ENCODE measurements at places on chromosomes 13 and 19. TPM values are rescaled to one million over a fixed set of nuclear protein-coding genes. Genes with fewer than 3 reads are reported as not detected.

Gene THSD1
- total RNA-seq = 49.3 TPM

Gene AMER2
- not detected for total RNA-seq

Gene ALOX5AP
- total RNA-seq = 0.11 TPM

Gene GMIP
- total RNA-seq = 4.7 TPM

Gene ATP12A
- total RNA-seq = not detected

Gene KLK5
- total RNA-seq = not detected

Gene COMP
- total RNA-seq = not detected

Gene CARS2
- total RNA-seq = 32.5 TPM

Gene TMEM145
- total RNA-seq = not detected

Gene KIR3DL1
- not detected for total RNA-seq

Gene PRODH2
- not detected for total RNA-seq

Gene HIPK4
- under 0.01 TPM for total RNA-seq

Gene ZIK1
- 4.5 TPM for total RNA-seq

Gene KLK8
- not detected for total RNA-seq

Gene GZMM
- total RNA-seq = not detected

Gene TMEM91
- total RNA-seq = 4.9 TPM

Gene UFM1
- total RNA-seq = 56.0 TPM

Gene GNG8
- total RNA-seq = not detected

Gene TNFRSF19
- total RNA-seq = 0.22 TPM

Gene MKNK2
- 75.1 TPM for total RNA-seq

Gene MAN2B1
- total RNA-seq = 57.1 TPM

Gene SELENOV
- not detected for total RNA-seq

Gene FARP1
- 17.2 TPM for total RNA-seq

Gene MED25
- total RNA-seq = 12.6 TPM

Gene NAPA
- total RNA-seq = 59.6 TPM

Gene COLGALT1
- total RNA-seq = 37.9 TPM

Gene FUT3
- not detected for total RNA-seq

Gene IZUMO2
- total RNA-seq = not detected

Gene DAND5
- 0.34 TPM for total RNA-seq

Gene SULT2A1
- total RNA-seq = not detected

Gene TNFSF11
- total RNA-seq = not detected

Gene PGLYRP2
- total RNA-seq = not detected

Gene BRME1
- total RNA-seq = 0.22 TPM

Gene ZNF146
- 99.4 TPM for total RNA-seq

Gene FLT1
- total RNA-seq = 20.1 TPM

Gene KLF1
- 0.09 TPM for total RNA-seq

Gene KLHL1
- not detected for total RNA-seq

Gene RFX1
- total RNA-seq = 1.7 TPM

Gene PPP2R1A
- 96.3 TPM for total RNA-seq

Gene CYP2F1
- not detected for total RNA-seq

Gene ZNF99
- not detected for total RNA-seq

Gene MATK
- 0.34 TPM for total RNA-seq

Gene ZNF723
- not detected for total RNA-seq

Gene KLK1
- total RNA-seq = not detected

Gene ZNF304
- total RNA-seq = 12.2 TPM

Gene CGB1
- not detected for total RNA-seq

Gene SHANK1
- not detected for total RNA-seq

Gene C1QTNF9
- not detected for total RNA-seq

Gene UNC13A
- under 0.01 TPM for total RNA-seq

Data from dermis lymphatic vessel endothelial cell (primary cell).